ENCODE measurements at places on chromosomes 3 and 15.

DNA sequence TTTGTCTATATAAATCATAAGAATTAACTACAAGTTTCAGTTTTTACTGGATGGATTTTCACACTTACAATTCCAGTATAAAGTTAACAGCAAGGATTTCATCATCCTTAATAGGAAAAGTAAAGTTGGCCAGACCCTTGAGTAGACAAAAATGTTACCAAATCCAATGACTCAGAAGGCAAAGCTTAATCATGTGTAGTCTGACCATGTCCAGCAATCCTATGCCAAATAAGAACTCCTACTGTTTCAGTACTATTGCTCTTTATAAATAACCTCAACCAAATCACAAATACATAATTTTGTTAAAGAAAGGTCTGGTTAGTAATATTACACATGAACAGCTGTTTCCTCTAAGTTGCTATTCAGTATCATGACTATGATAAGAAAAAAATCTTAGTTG is 35.0 kb downstream of the PLOD2 start:
- DNase-seq = no peak

DNA sequence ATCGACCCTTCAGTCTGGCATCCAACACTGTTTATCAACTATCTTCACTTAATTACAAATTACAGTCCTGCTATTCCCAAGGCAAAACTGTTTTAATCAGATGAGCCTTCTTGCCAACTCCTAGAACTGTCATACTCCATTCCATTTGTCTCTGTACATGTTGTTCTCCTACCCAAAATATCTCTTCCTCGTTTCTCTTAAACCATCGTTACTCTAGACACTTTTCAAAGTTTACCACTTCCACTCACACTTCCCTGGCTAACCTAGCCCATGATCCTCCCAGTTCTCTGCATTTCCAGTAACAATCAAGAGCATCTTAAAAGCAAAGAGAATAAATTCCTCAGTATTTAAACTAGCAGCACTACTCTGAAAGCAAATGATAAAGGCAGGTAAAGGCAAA is 19.9 kb downstream of the ZNF106 start:
- no peak for DNase-seq

DNA sequence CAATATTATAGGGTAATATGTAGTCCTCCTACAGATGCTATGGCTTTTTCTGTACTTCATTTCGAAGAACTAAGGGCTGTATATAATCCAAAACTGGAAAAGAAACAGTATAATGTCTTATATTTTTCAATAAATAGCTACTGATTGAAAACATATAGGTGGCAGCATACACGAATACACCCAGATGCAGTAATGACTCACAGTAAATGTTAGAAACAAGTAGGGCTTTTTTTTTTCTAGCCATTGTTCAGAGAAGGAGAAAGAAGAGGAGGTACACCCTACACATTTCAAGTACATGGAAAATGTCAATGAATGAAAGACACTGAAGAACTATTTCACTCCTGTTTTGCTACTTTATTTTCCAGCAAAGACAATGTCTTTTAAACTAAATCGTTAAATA is 9.4 kb downstream of the DAZL start:
- no peak for DNase-seq

DNA sequence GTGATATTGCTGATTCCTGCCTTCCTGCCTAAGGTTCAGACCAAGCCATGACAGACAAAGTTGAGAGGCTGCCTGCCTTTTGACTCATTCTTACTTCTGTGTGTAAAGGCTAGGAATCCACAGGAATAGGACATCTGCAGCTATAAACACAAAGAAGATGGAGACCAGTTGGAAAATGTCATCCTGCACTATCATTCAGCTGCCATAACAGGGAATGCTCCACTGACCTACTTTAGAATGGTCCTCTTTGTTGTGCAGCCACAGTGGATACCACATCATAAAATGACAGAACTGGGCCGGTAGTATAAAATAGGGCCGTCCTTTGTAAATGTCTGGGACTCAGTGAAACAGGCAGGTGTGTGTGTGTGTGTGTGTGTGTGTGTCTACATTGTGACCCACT is 75.1 kb downstream of the STAC start:
- no peak for DNase-seq

GRCh38 chr3:171135549-171135948 is 109.0 kb upstream of the SLC2A2 start:
- DNase-seq = no peak

- DNase-seq = no peak
Observed at GRCh38 chr3:170558427-170558826, 27.4 kb downstream of the SLC7A14 start.

GRCh38 chr15:49135911-49136310 is 19.5 kb downstream of the COPS2 start:
- no peak for DNase-seq

- no peak for DNase-seq
Observed at GRCh38 chr15:73844356-73844755, 29.0 kb upstream of the TBC1D21 start.

GRCh38 chr15:70272565-70273355 is 175.0 kb upstream of the TLE3 start:
- no peak for DNase-seq

Measured in KG1 (cell line).